Cardiac ventricle fibroblast (primary cell): ENCODE measurements at places on chromosomes 3 and 15. TPM values are rescaled to one million over a fixed set of nuclear protein-coding genes. Genes with fewer than 3 reads are reported as not detected.

Gene KLHL40
- not detected in 2 replicates for total RNA-seq

Gene CLDN18
- not detected in 2 replicates for total RNA-seq

Gene HES1
- total RNA-seq = 5.3 and 7.1 TPM in 2 replicates

Gene AVEN
- 11.8 and 11.9 TPM in 2 replicates for total RNA-seq

Gene ZNF148
- 11.2 and 15.4 TPM in 2 replicates for total RNA-seq

Gene PTX3
- total RNA-seq = 457 and 493 TPM in 2 replicates
